ENCODE measurements at places on chromosomes 5 and 9. TPM values are rescaled to one million over a fixed set of nuclear protein-coding genes. Genes with fewer than 3 reads are reported as not detected.

DNA sequence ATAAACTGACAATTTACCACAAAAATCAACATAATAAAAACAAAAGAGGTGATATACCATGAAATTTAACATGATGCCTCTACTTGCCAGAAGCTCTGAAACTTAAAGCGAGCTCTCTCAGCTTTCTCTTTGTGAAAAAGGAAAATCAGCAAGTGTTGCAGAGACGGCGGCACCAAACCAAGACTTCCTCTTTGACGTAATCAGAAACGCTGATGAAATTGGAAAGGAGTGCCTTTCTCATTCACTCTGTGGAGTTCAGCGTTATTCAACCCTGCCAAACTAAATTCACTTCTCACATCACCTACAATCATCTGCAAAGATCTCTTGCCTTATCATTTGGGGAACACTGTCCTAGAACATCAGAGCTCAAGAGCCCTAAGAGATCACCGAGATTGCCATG lies 32.2 kb downstream of the ANXA6 start:
- no peak overlapping the region for H3K27ac ChIP-seq
- H3K36me3 ChIP-seq: peaks cover 40% of the 10 kb centered on the region
- no peaks in the 10 kb centered on the region for H3K27me3 ChIP-seq
- H3K4me3 ChIP-seq: no peak overlapping the region

ZNF883 gene
- total RNA-seq: 14.2 TPM

DNA sequence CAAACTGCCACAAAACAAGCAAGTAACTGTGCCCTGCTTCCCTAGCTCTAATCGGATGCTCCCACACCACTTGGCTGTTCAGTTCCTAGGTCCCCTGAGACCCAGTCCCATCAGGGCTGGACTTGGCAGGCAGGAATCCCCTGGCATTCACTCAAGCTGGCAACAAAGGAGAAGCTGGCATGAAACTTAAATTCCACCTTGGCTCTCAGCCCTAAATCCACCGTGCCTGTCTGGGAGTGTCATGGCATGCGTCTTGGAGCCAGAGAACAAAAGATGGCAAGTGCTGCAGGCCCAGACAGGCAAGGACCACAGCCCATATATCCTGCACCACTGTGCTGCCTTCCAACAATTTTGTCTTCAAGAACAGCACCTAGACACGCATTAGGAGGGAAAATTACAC lies 38.2 kb downstream of the ETF1 start:
- H3K4me3 ChIP-seq: no peak overlapping the region
- DNase-seq: no peak
- H3K27me3 ChIP-seq: no peaks in the 10 kb centered on the region
- no peak overlapping the region for H3K27ac ChIP-seq

CEP72 gene
- total RNA-seq: 9.4 TPM

- peak overlapping the region; percentile 21 for H3K27ac ChIP-seq
- H3K4me3 ChIP-seq: no peak overlapping the region
- no peaks in the 10 kb centered on the region for H3K36me3 ChIP-seq
- DNase-seq: peak; percentile 64
Measured at GRCh38 chr9:35771534-35771933, 17.5 kb upstream of the MSMP start.

GRCh38 chr5:179373961-179374505 lies 28.8 kb upstream of the ADAMTS2 start:
- peaks cover 61% of the 10 kb centered on the region for H3K27me3 ChIP-seq
- no peaks in the 10 kb centered on the region for H3K36me3 ChIP-seq
- DNase-seq: no peak
- H3K4me3 ChIP-seq: no peak overlapping the region
- no peak overlapping the region for H3K27ac ChIP-seq

LHX6 gene
- 1.3 TPM for total RNA-seq

DNA sequence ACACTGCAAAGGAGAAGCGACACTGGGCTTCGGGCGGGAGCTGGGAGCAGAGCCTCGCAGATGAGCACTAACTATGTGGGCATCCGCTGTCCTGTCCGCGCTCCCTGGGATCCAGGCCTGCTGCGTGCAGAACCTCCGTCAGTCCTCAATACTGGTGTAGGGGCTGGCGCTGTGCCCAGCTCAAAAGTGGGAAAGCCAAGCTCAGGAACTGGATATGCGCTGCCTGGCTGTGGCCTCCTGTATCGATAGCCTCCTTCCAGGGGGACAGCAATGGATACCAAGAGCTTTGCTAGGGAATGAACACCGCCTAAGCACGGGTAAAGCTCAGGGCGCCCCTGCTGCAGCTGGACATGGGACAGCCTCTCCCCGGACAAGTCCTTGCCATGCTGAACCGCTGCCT lies 270.4 kb downstream of the NSG2 start:
- peaks cover 6% of the 10 kb centered on the region for H3K27me3 ChIP-seq
- H3K4me1 ChIP-seq: no peaks in the 10 kb centered on the region
- H3K36me3 ChIP-seq: no peaks in the 10 kb centered on the region
- no peak overlapping the region for H3K4me3 ChIP-seq
- no peak overlapping the region for H3K27ac ChIP-seq
- no peak for DNase-seq

GRCh38 chr5:159819591-159820411 lies 96.5 kb upstream of the ADRA1B start:
- no peak for DNase-seq
- H3K27ac ChIP-seq: no peak overlapping the region
- no peaks in the 10 kb centered on the region for H3K4me1 ChIP-seq

DNA sequence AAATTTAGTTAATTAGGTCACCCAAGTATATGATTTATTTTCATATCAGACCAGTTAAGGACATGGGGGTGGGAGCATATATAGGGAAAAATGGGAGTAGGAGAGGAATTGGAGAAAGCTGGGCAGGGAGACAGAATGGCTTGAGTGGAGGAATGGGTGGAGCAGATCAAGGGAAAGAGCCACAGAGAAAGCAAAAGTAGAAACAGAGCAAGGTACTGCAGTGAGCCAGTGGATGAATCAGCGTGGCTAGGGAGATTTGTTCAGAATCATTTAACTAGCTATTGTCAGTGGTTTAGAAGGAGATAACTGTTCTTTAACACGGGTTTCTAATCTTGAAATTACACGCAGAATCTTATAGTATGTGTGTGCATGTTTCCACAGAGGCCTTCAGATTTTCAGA lies 37.4 kb downstream of the SNX24 start:
- H3K36me3 ChIP-seq: no peaks in the 10 kb centered on the region
- H3K4me3 ChIP-seq: no peak overlapping the region
- no peak overlapping the region for H3K27ac ChIP-seq
- no peaks in the 10 kb centered on the region for H3K27me3 ChIP-seq
- no peak for DNase-seq

DNA sequence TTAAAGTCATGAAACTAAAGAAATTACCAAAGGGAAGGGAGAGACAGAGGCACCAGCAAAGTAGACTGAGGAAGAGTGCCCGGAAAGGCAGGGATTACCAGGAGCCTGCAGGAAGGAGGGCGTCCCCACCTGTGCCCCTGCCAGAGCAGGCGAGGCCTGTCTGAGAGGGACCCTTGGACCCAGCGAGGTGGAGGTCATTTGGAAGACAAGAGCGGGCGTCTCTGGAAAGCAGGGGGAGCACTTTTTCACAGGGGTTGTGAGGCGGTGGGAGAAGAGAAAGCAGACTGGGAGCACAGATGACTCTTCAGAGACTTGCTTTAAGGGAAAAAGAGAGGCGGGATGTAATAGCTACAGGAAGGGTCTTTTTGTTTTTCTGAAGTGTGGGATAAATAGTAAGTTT lies 27.5 kb upstream of the SLC2A8 start:
- peaks cover 13% of the 10 kb centered on the region for H3K4me1 ChIP-seq
- H3K27me3 ChIP-seq: no peaks in the 10 kb centered on the region
- H3K4me3 ChIP-seq: no peak overlapping the region
- peaks cover 7% of the 10 kb centered on the region for H3K36me3 ChIP-seq

DNA sequence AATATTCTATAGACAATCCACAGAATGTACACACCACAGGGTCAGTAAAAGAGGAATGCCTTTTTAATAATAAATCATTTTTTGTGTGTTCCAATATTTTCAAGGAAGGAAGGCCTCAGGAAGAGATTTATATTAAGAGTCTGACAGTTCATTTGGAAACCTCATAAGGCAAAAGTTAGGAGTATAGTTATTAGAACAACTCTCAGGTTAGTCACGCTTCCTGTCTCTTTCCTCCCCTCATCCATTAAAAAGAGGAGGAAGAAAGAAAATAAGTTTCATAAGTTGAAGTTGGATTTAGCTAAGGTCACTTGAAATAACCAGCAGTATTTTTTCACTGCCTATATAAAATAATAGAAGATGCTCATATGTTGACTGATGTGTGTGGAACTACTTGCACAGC lies 863.2 kb downstream of the PTPRD start:
- H3K27ac ChIP-seq: no peak overlapping the region
- no peaks in the 10 kb centered on the region for H3K36me3 ChIP-seq
- no peak for DNase-seq

SPATA6L gene
- 1.9 TPM for total RNA-seq

IL7R gene
- total RNA-seq: not detected

DNA sequence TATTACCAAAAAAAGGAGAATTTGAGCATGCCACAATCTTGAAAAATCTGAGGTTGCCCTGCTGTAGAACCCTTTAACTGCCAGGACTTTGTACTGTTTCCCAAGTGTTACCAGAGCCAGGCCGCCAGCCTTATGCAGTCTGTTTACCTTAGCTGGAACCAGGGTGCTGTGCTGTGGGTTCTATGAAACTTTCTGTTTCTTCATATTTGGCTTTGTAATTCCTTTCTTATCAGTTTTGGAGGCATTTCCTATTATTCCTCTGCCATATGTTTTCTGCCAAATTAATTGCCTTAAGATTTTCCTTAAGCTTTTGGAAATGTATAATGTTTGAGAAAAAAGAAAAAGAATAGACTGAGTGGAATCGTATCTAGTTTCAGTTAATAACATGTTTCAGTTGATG lies 2.1 kb downstream of the S1PR3 start:
- H3K36me3 ChIP-seq: no peaks in the 10 kb centered on the region
- DNase-seq: peak; percentile 18
- peaks cover 11% of the 10 kb centered on the region for H3K4me1 ChIP-seq
- H3K4me3 ChIP-seq: no peak overlapping the region

- H3K27me3 ChIP-seq: no peaks in the 10 kb centered on the region
- no peak overlapping the region for H3K27ac ChIP-seq
- DNase-seq: no peak
- peaks cover 36% of the 10 kb centered on the region for H3K4me1 ChIP-seq
Measured at GRCh38 chr9:121318631-121319382, 50.8 kb downstream of the GSN start.

NUTM2G gene
- not detected for total RNA-seq

PRR16 gene
- total RNA-seq: not detected

DNA sequence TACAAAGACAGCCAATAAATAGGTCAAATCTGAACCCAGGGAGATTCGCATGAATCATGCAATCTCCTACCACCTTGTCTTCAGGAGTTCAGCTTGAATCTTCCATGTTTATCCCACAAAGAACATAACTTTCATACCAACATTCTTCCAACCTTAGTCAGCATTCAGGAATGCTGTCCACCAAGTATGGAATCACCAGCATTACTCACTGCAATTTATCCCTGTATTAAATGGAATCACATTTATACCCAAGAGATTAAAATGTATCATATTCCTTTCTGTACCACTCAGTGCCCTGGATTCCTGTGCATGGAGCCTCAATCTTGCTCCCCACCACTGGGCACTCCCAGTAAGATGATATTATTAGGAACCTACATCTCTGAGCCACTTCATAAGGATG lies 162.6 kb downstream of the GLIS3 start:
- H3K36me3 ChIP-seq: no peaks in the 10 kb centered on the region
- no peaks in the 10 kb centered on the region for H3K4me1 ChIP-seq
- no peak overlapping the region for H3K27ac ChIP-seq
- no peaks in the 10 kb centered on the region for H3K27me3 ChIP-seq
- peak; percentile 35 for DNase-seq

DRD1 gene
- not detected for total RNA-seq

NUTM2F gene
- total RNA-seq: 0.07 TPM

PCDHB9 gene
- 0.18 TPM for total RNA-seq

DNA sequence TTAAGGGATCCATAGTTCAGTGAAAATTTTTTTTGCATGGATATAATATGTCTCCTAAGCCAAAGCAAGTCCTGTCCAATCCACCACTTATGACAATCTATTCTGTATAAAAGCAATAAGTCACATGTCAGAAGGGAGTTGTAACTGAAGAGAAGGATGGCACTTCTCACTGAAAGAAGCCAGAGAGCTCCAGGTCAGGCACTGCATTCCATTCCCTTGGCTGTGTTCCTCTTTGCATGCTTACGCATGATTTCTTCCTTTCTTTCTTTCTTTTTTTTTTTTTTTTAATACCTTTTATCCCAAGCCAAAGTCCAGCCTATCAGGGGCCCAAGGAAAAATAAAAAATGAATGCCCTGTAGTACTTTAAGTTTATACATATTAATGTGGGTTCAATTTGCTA lies 39.8 kb downstream of the MAMDC2 start:
- H3K4me1 ChIP-seq: no peaks in the 10 kb centered on the region
- H3K4me3 ChIP-seq: no peak overlapping the region
- DNase-seq: no peak

SPINK7 gene
- not detected for total RNA-seq

GRCh38 chr9:81598123-81598497 lies 91.2 kb downstream of the TLE1 start:
- H3K4me1 ChIP-seq: peaks cover 32% of the 10 kb centered on the region
- no peak for DNase-seq
- H3K36me3 ChIP-seq: peaks cover 24% of the 10 kb centered on the region
- no peak overlapping the region for H3K4me3 ChIP-seq

RIMOC1 gene
- 29.6 TPM for total RNA-seq

RBM18 gene
- 16.6 TPM for total RNA-seq

GRCh38 chr5:125198270-125198974 lies 452.0 kb upstream of the ZNF608 start:
- no peaks in the 10 kb centered on the region for H3K36me3 ChIP-seq
- no peak for DNase-seq
- no peaks in the 10 kb centered on the region for H3K4me1 ChIP-seq

Measured in HepG2 (cell line).